Large intestine (tissue), 12 donors: ENCODE measurements at places on chromosomes 1 and 21. TPM values are rescaled to one million over a fixed set of nuclear protein-coding genes. Genes with fewer than 3 reads are reported as not detected.

Gene TMEM82
- 15.6 TPM for polyA plus RNA-seq

Gene HFM1
- polyA plus RNA-seq: 1.5 TPM

Gene OR2AJ1
- not detected for polyA plus RNA-seq

Gene MFSD2A
- 27.1 TPM for polyA plus RNA-seq

Gene TMPRSS3
- polyA plus RNA-seq: 5.6 TPM

GRCh38 chr21:15281714-15282113 is 216.9 kb upstream of the NRIP1 start:
- H3K4me1 ChIP-seq: no peaks in the 10 kb centered on the region
- no peak overlapping the region for H3K4me3 ChIP-seq
- no peaks in the 10 kb centered on the region for H3K36me3 ChIP-seq
- H3K27ac ChIP-seq: no peak overlapping the region

DNA sequence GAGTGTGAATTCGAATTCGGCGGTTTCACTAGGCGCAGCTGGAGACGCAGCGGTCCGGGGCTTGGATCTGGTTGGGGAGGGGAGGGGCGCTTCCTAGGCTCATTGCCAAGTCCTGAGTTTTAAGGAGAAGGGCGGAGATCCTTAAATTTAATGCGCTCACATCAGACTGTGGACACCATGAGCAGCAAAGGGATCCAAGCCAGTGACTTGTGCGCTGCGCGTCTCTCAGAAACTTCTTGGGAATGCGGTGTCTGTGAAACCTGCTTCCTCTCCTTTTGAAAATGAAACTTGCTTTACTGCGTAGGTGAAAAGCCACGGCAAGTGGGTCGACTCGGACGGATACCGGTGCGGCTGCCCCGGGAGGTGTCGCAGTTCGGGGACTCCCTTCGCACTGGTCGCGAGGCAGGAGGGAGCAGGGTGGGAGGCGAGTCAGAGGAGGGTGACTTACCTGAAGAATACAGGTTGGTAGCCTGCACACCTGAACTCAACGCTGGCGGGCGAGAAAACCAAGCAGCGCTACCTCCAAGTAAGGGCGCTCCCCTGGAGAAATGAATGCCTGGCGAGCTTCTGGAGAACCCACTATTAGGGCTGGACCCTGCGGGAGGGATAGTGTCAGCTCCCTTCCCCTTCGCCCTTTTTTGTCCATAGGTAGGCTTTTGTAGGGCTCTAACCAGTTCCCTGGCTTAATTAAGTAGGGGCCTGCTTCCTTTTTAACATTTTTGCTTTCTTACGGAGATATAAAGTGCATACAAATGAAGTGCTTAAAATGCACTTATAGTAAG is 992 bp downstream of the TENT5C start:
- H3K4me1 ChIP-seq: peaks cover 4% of the 10 kb centered on the region
- peak overlapping the region; percentile 82 for H3K27ac ChIP-seq
- H3K36me3 ChIP-seq: no peaks in the 10 kb centered on the region
- H3K4me3 ChIP-seq: peak overlapping the region; percentile 85

DNA sequence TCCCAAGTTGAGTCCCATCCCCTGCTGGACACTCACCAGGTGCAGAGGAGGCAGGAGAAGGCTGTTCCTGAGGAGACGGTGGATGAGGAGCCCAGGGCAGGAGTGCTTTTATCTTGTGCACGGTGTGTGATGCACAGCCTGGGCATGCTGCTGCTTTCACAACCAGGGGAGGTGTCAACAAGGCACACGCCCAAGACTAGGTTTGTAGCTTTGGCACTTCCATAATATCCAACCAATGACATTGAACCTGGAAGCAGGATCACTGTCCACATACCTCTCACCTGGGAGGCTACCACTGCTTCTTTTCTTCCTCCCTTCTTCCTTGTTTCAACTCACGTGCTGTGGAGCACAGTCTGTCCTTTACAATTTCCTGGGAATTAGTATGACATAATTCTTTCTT is at the start of gene LCE3D:
Gene LCE3D (minus strand): TSS at position 84 of the 400 bp plus-strand sequence. CDS start 580 bp downstream, outside the sequence.
- H3K4me3 ChIP-seq: no peak within 1 kb of the TSS
- no peaks in the 10 kb centered on the region for H3K27me3 ChIP-seq
- no peak within 1 kb of the TSS for H3K27ac ChIP-seq
- no peaks in the 10 kb centered on the region for H3K4me1 ChIP-seq
- DNase-seq: no peak
- no peaks in the 10 kb centered on the region for H3K36me3 ChIP-seq

DNA sequence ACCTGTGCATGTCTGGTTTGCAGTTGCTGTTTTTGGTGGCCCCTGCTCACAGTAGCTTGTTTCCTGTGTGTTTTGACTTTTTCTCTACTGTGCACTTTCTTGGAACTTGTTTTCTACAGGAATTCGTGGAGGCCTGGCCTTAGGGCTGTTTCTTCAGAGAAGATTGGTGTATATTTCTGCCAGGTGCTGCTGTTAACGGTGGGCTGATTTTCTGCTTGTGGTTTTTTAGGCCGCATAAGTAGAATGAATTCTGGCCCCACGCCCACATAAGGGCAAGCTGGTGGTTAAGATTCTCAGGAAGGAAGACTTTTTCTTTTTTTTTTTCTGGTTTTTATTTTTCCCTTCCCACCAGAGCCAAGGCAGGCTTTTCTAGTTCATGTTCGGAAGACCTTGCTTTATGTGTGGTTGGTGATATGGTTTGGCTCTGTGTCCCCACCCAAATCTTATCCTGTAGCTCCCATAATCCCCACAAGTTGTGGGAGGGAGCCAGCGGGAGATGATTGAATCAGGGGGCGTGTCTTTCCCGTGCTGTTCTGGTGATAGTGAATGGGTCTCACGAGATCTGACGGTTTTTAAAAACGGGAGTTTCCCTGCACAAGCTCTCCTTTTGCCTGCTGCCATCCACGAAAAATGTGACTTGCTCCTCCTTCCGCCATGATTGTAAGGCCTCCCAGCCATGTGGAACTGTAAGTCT is 71.5 kb upstream of the DISP3 start:
- H3K4me3 ChIP-seq: no peak overlapping the region
- H3K27me3 ChIP-seq: peaks cover 24% of the 10 kb centered on the region
- H3K36me3 ChIP-seq: no peaks in the 10 kb centered on the region
- no peak for DNase-seq
- no peaks in the 10 kb centered on the region for H3K4me1 ChIP-seq

- no peaks in the 10 kb centered on the region for H3K27me3 ChIP-seq
- H3K27ac ChIP-seq: no peak overlapping the region
- H3K4me3 ChIP-seq: no peak overlapping the region
- H3K4me1 ChIP-seq: peaks cover 3% of the 10 kb centered on the region
Measured at GRCh38 chr21:28337315-28337714, 655.4 kb downstream of the LTN1 start.

- H3K4me1 ChIP-seq: no peaks in the 10 kb centered on the region
- no peak for DNase-seq
- H3K27me3 ChIP-seq: no peaks in the 10 kb centered on the region
- no peak overlapping the region for H3K4me3 ChIP-seq
Measured at GRCh38 chr21:30447056-30447455, 7.0 kb downstream of the KRTAP15-1 start.

DNA sequence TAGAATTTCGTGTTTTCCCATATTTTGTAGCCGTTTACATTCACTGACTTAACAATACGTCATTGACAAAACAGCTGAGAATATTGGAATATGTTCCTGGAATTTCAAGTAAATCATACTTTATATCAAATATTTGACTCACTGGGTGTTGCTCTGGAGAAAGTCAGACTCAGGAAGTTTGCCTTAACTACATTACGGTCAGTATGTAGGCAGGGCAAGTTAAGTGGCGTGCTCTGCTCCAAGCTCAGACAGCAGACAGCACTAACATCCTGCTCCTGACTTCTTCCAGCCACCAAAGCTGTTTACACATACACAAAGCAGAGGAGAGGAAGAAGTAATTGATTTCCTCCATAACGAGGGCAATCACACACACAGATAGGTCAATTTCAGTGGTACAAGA is 414.6 kb downstream of the LRRIQ3 start:
- no peak for DNase-seq
- no peaks in the 10 kb centered on the region for H3K27me3 ChIP-seq
- H3K4me3 ChIP-seq: no peak overlapping the region
- no peak overlapping the region for H3K27ac ChIP-seq
- no peaks in the 10 kb centered on the region for H3K4me1 ChIP-seq

DNA sequence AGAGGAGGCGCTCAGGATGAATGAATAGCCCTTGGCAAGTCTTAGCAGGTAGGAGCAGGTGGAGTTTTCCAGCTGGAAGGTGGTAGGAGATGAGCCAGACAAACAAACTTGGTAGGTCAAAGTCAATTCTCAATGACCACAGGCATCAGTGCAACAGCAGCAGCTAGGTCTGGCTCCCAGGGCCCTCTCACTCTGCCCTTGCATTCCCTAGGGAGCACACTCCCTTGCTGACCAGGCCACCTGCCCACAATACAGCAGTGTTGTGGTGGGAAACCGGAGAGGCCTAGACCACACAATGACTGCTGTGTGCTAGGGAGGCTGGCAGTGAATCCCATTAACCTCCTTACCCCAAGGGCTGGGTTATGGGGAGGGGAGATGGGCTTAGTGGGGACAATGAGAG is 13.0 kb upstream of the PAQR6 start:
- H3K36me3 ChIP-seq: peaks cover 89% of the 10 kb centered on the region
- H3K27ac ChIP-seq: no peak overlapping the region
- no peaks in the 10 kb centered on the region for H3K27me3 ChIP-seq

- H3K27ac ChIP-seq: no peak overlapping the region
Measured at GRCh38 chr1:216306830-216307229, 116.4 kb downstream of the USH2A start.

DNA sequence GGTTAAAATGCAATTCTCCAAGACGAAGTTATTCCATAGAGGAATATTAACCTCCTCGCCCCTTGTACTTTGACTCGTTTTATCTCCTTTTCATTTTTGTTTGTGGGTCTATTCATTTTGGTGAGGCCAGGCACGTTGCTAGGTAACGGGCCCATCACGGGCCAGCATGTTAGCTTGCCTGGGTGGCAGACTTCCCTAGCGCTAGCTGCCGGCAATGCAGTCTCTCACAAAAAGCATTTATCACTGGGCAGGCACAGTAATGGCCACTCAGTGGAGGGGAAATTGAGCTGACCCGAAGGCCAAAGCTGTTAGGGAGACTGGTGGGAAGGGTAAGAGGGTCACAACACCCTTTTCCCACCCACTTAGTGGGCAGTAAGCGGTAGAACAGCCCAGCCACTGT is 234.4 kb upstream of the FOXD3 start:
- peaks cover 6% of the 10 kb centered on the region for H3K4me1 ChIP-seq
- H3K4me3 ChIP-seq: no peak overlapping the region
- no peak overlapping the region for H3K27ac ChIP-seq
- H3K27me3 ChIP-seq: no peaks in the 10 kb centered on the region
- peak; percentile 38 for DNase-seq

- no peaks in the 10 kb centered on the region for H3K27me3 ChIP-seq
- H3K36me3 ChIP-seq: no peaks in the 10 kb centered on the region
- DNase-seq: peak; percentile 56
- H3K27ac ChIP-seq: peak overlapping the region; percentile 94
- peaks cover 6% of the 10 kb centered on the region for H3K4me1 ChIP-seq
Measured at GRCh38 chr1:113928187-113928930, 765 bp upstream of the HIPK1 start.
